Fibroblast of skin of left quadriceps (primary cell): ENCODE measurements at places on chromosomes 11 and 22.

- no peak for DNase-seq
These were observed 51.6 kb upstream of the MYEOV start for GRCh38 chr11:69242266-69242920.

DNA sequence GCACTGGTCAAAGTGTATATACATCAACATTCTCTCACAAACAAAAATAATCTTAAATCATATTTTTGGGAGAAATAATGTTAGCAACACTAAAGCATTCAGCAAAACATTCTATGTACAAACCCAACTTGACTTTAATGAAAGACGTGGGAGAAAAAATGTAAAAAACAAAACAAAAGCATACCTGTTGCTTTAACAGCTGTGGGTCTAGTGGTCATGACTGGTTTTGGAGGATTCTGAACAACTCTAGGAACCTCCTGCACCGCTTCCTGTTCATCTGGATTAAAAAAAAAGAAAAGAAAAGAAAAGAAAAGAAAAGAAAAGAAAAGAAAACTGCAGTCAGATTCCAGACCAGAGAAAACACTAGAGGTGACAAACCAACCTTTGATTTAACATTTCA is 2.1 kb downstream of the FNBP4 start:
- DNase-seq = no peak

- no peak for DNase-seq
These were observed 60.9 kb upstream of the EED start for GRCh38 chr11:86183694-86184093.

- no peak for DNase-seq
These were observed 49.8 kb downstream of the DKK3 start for GRCh38 chr11:11958403-11959231.

DNA sequence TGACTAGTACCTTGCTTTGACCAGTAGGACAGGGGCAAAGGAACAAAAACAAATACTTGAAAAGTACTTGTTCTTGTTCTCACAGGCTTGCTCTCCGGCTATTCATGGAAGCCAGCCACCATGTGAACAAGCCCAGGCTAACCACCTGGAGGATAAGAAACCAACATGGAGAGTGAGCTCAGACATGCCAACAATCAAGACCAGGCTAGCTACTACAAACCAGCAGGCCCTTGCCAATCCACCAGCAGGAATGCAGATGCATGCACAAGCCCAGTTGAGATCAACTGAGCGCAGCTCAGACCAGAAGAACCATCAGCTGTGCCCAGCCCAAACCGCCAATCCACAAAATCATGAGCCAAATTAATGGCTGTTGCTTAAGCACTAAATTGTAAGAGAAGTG is 180.1 kb upstream of the ISX start:
- DNase-seq = no peak

DNA sequence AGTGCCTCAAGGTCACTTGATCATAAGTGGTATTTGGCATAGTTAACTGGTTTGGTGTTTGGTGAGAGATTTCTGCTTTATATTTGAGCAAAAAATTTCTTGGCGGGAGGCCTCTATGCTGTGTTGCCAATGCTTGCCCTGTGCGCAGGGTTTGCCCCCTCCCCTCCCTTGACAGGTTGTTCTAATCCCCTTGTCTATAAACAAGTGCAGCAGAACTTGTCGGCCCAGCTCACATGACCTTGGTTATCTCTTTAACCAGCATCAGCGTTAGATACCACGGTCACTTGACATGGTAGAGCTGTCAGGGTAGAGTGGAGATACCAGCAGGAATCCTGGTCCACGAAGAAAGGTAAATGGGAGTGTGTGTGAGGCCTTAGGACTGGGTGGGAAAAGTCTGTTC is 35.6 kb downstream of the MARK2 start:
- no peak for DNase-seq

DNA sequence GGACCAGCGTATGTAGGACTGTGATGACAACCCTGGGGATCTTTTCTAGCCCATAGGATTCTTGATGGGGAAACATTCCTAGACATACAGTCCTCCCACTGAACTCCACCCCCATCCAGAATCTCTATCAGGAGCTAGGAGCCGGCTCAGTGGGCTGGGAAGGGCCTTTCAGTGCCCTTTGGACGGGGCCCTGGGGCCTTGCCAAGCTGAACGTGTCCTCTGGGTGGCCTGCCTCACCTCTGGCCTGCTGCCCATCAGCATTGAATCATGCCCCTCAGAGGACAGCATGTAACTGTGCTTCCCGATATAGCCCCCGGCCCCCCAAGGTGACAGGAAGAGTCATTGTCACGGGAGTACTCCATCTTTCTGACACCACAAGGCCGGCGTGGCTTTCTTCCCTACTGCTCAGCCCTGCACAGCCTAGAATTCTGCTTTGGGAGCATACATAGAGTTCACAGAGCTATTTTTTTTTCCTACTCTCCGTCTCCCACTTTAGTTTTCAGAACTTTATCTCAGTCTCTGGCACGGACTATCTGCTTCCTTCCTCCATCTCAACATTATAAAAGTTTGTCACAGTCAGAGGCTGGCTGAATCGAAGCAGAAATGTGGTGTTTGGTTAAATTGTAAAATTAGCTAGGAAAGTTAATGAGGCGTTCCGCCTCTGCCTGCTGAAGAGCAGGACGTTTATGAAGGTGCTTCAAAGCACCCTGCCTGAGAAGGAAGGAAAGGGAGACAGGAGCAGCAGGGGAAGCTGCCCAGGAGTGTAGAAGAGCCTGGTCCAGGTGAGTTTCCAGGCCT is 111.9 kb downstream of the ZBTB16 start:
- DNase-seq = no peak

GRCh38 chr11:58301576-58301975 is 33.5 kb upstream of the OR10W1 start:
- no peak for DNase-seq

DNA sequence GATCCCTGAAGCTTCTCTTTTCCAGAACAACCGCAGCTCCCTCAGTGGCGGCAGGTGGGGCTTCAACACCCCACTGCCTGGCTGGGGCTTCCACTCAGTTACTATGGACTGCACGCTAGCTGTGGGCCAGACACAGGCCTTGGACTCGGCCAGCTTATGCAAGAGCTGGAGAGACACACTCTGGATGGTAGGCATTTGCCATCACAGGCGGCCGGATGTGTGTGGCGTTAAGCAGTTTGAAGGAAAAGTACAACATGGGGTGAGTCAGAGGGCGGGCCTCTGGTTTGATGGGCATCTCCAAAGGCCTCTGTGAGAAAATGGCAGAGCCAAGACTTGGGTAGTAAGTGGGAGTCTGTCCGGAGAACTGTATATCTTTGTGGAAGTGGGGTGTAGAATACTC is 17.6 kb downstream of the KCNJ4 start:
- no peak for DNase-seq

GRCh38 chr11:5719703-5720495 is 16.3 kb upstream of the OR56B1 start:
- DNase-seq = no peak

- DNase-seq = no peak
These were observed 14.5 kb downstream of the CSRP3 start for GRCh38 chr11:19187114-19187832.

DNA sequence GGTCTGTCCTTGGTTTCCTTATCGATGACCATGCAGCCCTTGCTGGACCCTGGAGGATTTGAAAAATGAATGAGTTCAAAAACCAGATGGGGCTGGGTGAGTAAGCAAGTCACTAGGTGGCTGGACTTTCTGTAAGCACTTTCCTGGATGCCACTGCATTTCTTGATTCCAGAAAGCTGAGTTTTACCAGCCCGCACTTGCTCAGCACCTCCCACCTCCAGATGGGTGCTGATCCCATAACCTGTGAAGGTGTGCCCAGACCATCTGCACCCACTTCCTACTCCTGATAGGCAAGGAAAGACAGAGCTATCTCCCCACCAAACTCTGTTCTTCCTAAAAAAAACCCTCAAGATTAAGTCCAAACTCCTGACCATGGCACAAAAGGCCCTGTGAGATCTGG is 21.1 kb downstream of the ASCC2 start:
- no peak for DNase-seq

GRCh38 chr11:111387363-111387762 is 8.3 kb upstream of the POU2AF1 start:
- no peak for DNase-seq

- DNase-seq = no peak
These were observed 3.6 kb upstream of the ACR start for GRCh38 chr22:50734343-50734771.

- no peak for DNase-seq
These were observed 1630.8 kb upstream of the TENM4 start for GRCh38 chr11:81071606-81072005.

DNA sequence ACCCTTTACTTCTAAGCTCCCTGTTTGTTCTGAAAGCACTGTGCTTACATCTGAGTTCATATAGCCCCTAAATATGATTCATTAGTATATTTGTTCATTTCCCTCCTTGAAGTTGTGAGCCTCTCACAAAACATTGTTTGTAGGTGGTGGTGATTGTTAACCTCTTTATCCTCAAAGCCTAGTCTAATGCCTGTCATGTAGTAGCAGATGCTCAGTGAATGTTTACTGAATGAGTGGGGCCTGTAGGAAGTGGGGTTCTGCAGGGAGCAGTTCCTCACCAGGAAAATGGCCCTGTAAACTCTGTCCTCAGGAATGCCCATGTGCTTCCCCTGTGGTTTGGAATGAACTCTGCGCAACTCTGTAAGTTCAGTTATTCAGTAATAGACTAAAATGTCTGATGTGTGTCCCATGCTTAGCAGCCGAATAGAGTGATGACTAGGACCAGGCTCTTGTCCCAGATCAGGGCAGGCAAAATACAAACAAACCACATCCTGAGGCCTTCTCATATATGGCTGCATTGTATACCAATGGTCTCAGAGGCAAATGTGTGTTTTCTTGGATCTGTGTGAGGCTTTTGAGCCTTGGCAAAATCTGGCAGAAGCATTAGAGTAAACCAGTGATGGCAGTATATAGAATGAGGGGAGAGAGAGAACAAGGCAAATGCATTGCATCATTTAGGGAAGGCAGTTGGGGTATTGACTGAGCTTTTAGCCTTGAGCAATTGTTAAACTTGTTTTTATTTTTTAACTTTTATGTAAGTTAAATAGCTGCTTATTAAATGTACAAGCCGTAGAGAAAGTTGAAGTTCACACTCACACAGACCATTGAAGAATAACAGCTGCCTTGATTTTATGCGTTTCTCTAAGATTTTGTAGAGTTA is 91.4 kb upstream of the BIRC3 start:
- DNase-seq = peak; percentile 82

DNA sequence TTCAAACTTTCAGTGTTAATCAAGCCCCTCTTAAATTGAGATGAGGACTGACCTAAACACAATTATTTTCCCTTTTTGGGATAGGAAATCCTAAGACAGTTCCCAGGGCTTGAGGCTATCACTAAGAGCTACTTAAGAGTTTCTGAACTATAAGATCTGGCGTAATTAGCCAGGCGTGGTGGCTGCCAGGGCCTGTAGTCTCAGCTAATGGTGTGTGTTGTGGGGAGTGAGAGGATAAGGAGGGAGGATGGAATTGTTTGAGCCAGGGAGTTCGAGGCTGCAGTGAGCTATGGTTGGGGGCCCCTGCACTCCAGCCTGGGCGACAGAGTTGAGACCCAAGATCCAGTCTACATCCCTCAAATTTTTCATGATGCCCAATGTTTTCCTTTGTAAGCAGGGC is 23.5 kb upstream of the EXPH5 start:
- DNase-seq = no peak

DNA sequence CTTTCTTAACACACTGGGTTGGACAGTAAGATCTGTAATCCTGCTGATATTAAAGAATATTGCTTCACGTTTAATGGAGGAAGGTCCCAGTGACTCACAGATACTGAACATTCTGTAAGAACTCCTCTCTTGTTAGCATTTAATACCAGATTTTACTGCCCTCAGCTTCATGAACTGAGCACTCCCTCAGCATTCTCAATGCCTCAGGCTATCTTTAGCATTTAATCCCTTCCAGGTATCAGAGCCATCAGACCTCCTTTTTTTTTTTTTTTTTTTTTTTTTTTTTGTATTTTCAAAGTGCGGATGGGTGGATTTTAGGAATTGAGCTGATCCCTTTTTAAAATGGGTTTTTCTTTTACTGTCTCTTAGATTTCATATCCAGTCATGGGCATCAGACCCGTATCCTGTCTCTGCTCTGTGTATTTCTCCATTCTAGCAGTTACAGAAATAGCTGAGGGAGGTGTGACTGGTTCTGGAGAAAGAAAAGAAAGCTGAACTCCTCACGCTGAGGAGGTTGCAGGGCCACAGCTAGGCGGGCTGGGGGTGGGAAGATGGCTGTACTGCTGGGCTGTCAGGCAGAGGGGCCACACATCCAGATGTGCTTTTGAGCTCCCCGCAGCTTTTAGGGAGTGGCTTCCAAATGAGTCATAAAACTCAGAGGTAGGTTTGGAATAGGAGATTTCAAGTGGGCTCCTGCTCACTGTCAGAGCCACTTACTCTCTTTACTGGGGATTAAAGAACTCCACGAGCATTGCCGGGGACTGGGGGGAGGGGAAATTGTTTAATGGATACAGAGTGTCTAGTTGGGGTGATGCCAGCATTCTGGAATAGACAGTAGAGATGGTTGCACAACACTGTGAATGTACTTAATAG is 97.0 kb downstream of the SYT9 start:
- peak; percentile 51 for DNase-seq

DNA sequence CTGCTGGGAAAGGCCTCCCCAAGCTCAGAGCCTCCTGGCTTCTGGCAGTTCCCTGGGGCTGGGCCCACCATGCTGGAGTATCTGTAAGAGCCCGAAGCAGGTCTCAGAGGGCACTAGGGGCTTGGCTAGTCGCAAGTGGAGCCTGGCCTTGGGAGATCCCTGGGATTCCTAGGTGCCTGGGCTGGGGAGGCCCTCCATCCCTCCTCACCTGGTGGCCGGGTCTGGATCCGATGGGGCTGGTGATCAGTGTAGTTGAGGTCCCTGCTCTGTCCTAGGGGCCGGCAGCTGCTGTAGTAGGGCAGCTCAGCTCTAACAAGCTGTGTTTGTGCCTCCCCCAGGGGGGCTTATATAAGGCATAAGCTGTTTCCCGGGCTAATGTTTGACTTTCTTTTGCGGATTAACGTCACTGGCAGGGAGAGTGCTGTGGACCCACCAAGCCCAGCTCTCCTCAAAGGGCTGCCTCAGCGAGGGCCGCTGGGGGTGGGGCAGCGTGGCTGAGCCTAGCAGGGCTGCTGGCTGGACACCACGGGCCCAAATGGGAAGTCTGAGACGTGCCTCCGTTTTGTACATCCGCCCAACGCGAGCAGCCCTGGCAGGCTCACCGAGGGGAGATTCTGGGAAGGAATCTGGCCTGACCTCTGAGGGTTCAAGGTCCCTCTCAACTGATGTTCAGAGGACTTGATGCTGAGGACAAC is at the start of gene SLC22A8:
TSS of gene SLC22A8 (minus strand) at position 321 of the 695 bp plus-strand sequence. CDS start 883 bp downstream, outside the sequence.
- DNase-seq = no peak
